ENCODE measurements at places on chromosomes 2 and 18. TPM values are rescaled to one million over a fixed set of nuclear protein-coding genes. Genes with fewer than 3 reads are reported as not detected.

- no peaks in the 10 kb centered on the region for H3K27me3 ChIP-seq
- DNase-seq: no peak
- no peak overlapping the region for H3K4me3 ChIP-seq
- no peaks in the 10 kb centered on the region for H3K36me3 ChIP-seq
- H3K27ac ChIP-seq: no peak overlapping the region
Measured at GRCh38 chr18:40911582-40912254, 1043.3 kb upstream of the PIK3C3 start.

- no peak for DNase-seq
- H3K27ac ChIP-seq: no peak overlapping the region
- no peaks in the 10 kb centered on the region for H3K36me3 ChIP-seq
- no peaks in the 10 kb centered on the region for H3K27me3 ChIP-seq
- H3K4me1 ChIP-seq: no peaks in the 10 kb centered on the region
Measured at GRCh38 chr2:173099804-173100203, 24.2 kb downstream of the MAP3K20 start.

Gene RAB6C
- 0.07 TPM for polyA plus RNA-seq

DNA sequence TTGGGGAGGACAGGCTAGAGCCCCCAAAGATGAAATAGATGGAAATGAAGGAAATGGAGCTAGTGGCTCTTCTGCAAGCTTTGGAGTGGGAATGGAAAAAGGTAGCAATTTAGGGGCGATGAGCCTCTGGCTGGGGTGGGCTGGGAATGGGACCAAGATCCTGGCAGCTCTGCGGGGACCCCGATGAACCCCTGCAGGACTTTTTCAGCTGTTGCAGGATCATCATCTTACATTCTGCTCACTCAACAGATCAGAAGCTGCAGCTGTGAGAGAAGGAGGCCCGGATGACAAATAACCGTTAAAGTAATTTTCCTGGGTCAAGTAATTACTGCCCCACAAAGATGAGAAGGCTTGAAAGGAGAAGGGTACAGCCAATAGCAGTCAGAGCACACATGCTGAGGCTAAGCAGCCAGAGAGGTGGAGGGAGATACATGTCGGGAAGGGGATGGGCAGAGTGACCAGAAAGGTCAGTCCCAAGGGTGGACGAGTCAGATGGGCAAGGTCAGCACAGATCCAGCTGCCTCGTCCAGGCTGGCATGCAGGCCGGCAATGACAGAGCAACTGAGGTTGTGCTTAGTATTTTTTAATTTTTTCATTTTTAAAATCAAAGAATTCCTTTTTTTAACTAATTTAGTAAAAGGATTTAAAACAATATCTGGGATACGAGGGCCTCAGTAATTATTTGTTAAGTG lies 245.0 kb upstream of the RAB6C start:
- no peaks in the 10 kb centered on the region for H3K27me3 ChIP-seq
- H3K36me3 ChIP-seq: no peaks in the 10 kb centered on the region
- no peak overlapping the region for H3K27ac ChIP-seq
- no peak for DNase-seq

DNA sequence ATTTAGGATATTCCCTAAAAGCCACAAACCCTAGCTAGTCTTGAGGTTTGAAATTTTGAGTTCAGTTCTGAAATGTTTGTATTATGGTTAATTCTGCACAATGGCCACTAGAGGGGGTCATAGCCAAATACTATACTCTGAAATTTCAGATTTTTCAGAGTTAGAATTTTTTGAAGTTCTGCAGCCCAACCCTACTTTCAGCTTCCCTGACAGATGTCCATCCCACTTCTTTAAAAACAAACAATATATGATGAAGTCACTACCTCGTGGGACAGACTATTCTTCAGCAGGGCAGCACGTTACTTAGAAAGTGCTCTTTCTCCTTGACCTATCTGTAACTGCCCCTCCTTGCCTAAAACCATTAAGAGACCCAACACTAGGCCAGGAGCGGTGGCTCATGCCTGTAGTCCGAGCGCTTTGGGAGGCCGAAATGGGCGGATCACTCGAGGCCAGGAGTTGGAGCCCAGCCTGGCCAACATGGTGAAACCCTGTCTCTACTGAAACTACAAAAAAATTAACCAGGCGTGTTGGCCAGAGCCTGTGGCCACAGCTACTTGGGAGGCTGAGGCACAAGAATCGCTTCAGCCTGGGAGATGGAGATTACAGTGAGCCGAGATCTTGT lies 48.2 kb upstream of the PAPOLG start:
- H3K4me3 ChIP-seq: no peak overlapping the region
- no peaks in the 10 kb centered on the region for H3K4me1 ChIP-seq
- no peak overlapping the region for H3K27ac ChIP-seq

- DNase-seq: no peak
- H3K27ac ChIP-seq: no peak overlapping the region
- H3K4me1 ChIP-seq: no peaks in the 10 kb centered on the region
Measured at GRCh38 chr18:65968239-65969004, 217.6 kb downstream of the CDH7 start.
